ENCODE measurements at places on chromosomes 5 and 9.

GRCh38 chr9:121026260-121026691, 23.8 kb downstream of the C5 start:
- DNase-seq, result peak; percentile 12

DNA sequence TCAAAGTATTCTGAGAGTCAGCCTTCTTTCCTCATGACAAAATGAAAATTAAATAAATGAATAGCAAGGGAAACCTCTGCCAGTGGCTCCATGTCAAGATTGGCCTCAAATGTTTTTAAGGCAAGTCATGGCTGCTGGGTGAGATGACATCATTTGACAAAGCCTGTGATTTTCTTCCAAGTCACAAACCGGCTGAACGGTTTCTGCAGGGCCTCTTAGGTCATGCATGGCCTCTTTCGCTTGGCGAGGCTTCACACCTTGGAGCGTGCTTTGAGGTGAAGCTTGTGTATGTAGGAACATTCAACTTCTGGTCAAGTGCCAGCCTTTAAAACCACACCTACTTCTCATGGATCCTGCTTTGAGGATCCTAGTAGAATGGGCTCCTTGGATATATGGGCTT, 161.0 kb upstream of the ZNF618 start:
- DNase-seq, result peak; percentile 79

- DNase-seq, result no peak
These were observed 100.1 kb downstream of the RAPGEF6 start for GRCh38 chr5:131534974-131535373.

DNA sequence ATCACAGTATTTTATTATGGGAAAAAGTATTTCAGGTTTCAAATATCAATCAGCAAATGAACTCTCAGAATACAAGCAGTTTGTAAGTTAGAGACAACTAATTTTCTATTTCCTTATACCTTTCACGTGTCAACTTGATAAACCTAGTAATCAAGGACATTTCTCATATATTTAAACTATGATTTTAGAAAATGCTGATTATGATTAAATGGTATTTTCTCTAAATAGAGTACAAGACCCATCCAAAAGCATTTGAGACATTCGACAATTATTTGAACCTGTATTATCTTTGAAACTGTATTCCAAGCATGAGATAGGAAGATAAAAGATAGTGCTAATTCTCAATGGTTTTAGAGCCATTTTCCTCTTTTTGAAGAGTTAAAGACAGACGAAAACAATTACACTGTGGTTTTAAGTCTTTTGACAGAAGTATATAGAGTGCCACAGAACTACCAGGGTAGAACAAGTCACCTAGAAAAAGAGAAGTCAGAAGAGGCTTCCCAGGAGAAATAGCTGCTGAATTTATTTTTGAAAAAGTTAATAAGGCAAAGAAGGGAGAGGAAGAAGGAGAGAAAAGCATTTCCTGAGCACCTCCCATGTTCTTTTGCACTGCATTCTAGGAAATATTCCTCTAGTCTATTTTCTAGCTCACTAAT, 5.6 kb downstream of the MEIKIN start:
- DNase-seq, result no peak

GRCh38 chr5:16849775-16850174, 86.3 kb downstream of the MYO10 start:
- DNase-seq, result no peak
